ENCODE measurements at places on chromosomes 3 and 15.
A peak's percentile ranks its signal among the peaks of the same experiment; 100 is the strongest.

GRCh38 chr3:66342717-66343356 lies 122.0 kb downstream of the SLC25A26 start:
- no peak for DNase-seq

GRCh38 chr15:78234515-78235040 lies at the start of gene ACSBG1:
Gene ACSBG1, minus strand, starts transcription at chr15:78234565. Its CDS starts 64 bp downstream, at chr15:78234501.
- DNase-seq, result no peak

DNA sequence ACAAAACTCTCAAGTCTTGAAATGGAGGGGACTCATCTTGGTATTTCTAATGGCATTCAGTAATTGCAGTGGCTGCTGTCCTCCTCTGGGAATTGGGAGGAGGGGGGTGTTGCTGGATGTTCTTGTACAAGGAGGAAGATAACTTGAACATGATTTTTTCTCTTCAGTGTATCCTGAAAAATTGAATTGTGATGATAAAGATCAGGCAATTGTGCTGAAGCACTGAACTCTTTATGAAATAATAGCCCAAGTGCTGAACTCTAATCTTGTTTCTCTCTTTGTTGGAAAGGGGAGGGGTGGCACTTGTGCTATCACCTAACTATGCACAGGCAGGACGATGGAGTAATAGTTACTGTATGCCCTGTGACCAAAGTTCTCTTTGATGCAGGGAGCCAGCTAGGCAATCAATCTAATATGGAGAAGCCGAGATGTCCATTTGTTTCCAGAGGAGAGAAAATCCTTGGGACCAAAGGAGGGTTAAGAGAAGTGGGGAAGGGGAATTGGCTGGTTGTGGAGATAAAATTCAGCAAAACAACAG lies 68.1 kb upstream of the ATP2C1 start:
- no peak for DNase-seq

GRCh38 chr3:162170581-162170980 lies 674.0 kb downstream of the OTOL1 start:
- DNase-seq, result no peak

GRCh38 chr15:68415061-68415460 lies 16.9 kb downstream of the ITGA11 start:
- DNase-seq, result no peak

DNA sequence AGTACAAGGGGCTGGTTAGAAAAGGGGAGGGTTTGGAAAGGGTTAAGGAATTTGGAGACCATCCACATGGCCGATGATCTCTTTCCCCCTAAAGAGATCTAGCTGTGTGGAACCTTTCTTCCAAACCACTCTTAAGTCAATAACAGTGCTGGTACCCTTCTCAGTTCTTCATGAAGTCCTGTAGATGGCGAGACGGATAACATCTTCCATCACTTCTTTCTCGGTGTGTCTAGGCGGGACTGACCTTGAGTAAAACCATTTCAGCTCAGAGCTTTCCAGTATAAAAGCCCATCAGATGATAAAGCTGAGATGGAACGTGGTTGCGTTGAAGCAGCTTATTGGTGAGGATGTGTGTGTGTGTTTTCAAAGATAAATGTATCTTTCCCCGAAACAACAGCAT lies 151.5 kb upstream of the BHLHE40 start:
- no peak for DNase-seq

GRCh38 chr3:143971359-143972154 lies at the start of gene DIPK2A:
Gene DIPK2A, plus strand, starts transcription at chr3:143971823. Its CDS starts 510 bp downstream, at chr3:143972333.
- DNase-seq, result peak; percentile 92

DNA sequence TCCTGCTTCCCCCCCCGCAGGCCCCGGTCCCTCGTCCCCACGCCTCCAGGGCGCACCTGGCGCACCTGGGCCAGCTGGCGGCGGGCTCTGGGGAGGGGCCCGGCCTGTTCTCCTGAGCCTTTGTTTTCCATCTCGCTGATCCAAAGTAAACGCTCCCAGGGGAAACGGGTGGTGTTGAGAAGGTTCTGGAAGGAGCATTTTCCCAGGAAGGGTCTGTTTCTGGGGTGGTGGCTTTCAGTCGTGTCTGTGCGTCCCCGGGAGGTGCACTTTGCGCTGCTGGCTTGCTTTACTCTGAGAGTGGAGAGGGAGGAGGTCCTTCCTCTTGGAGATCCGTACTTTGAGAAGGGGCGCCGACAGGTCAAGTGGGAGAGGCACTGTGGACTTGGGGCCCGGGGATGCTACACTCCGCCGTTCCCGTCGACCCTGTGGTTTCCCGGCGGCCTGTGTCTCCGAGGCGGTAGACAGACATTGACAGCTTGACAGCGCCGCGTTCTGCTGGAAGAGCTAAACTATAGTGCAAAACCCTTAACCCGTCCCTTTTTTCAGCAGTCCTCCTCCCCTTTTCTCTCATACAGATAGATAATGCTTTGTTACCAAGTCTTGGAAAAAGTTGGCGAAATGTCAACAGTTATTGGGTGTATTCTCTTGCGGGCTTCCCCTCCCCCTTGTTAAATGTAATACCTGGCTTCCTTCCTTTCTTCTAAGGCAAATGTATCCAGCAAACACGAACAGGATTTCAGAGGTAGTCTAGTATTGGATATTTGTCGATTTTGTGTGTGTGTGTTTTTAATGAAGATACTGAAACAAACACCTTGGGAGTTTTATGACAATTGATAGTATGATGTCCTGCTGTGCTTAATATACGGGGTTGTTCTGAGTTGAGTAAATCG lies 6.5 kb downstream of the TPM1 start:
- DNase-seq, result no peak

- no peak for DNase-seq
Measured at GRCh38 chr3:26799679-26800317, 177.2 kb downstream of the LRRC3B start.

DNA sequence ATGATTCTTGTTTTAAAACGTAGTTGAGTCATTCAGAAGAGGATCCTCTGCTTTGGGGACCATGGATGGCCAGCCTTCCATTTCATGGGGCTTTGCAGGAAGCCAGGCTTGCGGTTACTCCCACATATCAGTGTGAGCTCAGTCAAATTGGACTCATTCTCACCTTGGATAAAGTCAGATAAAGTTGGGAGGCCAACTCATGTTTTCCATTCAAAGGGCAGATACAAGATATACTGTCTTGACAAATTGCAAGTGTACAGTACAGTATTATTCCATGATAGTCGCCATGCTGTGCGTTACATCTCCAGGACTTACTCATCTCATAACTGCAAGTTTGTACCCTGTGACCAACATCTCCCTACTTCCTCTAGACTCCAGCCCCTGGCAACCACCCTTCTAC lies 25.5 kb upstream of the B3GNT5 start:
- no peak for DNase-seq

DNA sequence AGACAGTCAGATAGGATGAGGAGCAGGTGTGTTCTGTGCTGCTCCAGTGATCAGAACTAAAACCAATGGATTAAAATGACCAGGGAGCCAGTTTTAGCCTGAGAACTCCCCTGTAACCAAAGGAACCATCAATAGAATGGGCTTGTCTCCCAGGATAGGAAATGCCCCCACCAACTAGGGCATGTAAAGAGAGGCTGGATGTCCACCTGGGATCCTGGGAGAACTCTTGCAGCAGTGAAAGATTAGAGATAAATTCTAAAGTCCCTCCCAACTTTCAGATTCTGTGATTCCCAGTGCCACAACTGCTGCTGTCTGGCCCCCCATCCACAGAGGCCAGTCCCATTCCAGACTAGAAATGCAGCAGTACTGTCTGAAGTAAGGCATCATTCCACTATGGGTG lies 33.8 kb downstream of the HDC start:
- no peak for DNase-seq

- DNase-seq, result no peak
Measured at GRCh38 chr3:64491843-64492242, 196.0 kb downstream of the ADAMTS9 start.

DNA sequence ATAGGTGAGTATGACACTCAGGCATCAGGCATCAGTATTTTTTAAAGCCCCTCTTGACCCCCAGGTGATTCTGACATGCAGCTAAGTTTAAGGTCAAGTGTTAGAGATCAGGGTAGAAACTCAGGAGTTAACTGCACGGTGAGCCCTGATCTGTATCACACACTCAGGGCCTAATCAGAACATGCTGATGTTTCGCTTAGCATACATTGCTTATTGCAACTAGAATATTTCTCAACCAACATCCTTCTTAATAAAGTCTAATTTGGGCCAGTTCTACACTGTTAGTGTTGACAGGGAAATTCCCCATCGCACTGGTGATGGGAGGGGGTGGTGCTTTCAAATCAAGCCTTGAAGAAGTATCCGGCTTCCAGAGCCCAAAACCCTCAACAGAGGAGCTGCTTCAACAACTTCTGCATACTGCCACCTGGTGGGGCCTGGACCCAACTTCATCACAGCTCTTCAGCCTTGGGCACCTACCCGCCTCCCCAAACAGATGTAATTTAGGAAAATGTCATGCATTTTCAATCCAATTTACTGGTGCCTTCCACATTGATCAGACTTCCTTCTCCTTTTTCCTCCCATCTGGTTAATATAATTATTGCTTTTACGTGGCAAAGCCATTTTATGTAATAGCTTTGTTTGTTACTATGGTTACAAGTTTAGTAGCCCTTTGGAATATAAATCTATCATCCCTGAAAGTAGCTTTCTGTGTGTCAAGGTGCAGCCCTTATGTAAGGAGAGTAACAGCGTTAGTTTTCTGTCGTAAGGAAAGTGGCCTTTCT lies 312.2 kb downstream of the RORA start:
- DNase-seq, result peak; percentile 79

- no peak for DNase-seq
Measured at GRCh38 chr3:60176614-60177013, 1074.6 kb downstream of the FHIT start.

DNA sequence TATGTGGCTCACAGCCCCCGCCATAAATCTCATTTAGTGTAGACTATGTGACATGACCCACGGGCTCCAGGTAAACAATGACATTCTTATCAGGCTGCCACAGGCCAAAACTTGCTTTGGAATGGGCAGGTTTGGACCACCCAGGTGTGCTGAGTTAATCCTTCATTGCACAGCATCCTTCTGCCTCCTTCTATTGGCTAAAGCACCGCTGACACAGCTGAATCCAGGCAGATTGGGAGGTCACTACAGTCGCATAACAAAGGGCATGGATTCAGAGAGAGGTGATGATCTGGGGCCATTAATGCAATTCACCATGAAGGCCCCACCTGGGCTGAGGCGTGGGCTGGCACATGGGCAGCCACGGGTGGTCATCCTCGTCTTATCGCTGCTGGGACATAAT lies 47.8 kb upstream of the GALNT15 start:
- no peak for DNase-seq

DNA sequence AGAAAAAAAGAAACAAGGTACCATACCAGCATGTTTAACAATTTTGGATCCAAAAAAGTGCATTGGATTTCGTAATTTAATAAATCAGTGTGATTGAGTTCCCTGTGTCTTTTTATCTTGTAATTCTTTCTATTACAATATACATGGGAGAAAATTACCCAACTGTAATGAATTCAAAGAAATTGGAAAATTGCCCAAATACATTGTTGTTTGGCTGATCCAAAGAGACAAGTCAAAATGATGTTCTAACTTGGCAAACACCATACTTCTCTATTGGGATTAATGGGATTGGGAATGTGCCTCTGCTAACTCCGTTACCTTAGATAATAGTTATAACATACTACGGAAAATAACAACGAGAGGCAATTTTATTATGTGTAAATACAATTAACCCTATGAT lies 1097.1 kb downstream of the ROBO1 start:
- DNase-seq, result no peak

DNA sequence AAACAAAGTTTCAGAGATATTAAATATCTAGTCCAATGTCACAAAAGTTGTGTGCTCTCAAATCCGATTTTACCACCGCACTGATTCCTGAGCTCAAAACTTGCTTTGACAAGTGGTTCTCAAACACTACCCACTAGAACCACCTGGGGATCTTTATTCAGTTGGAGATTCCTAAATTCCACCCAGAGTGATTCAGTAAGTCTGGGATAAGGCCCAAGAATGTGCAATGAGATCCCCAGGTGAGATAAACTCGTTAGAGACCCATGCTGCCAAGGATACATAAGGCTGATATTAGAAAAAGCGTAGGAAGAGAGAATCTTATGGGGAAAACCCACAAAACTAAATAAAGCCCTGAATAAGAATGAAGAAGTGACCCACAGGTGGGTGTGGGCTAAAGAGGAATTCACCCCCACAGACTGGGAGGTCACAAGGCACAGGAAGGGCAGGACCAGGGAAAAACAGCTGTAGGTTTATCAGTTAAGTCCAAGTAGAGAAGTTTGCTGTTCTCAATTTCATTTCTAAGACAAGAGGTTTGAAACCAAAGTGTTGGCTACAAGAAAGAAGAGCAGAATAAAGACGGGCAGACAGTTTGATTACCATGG lies 11.5 kb upstream of the RPS17 start:
- no peak for DNase-seq

DNA sequence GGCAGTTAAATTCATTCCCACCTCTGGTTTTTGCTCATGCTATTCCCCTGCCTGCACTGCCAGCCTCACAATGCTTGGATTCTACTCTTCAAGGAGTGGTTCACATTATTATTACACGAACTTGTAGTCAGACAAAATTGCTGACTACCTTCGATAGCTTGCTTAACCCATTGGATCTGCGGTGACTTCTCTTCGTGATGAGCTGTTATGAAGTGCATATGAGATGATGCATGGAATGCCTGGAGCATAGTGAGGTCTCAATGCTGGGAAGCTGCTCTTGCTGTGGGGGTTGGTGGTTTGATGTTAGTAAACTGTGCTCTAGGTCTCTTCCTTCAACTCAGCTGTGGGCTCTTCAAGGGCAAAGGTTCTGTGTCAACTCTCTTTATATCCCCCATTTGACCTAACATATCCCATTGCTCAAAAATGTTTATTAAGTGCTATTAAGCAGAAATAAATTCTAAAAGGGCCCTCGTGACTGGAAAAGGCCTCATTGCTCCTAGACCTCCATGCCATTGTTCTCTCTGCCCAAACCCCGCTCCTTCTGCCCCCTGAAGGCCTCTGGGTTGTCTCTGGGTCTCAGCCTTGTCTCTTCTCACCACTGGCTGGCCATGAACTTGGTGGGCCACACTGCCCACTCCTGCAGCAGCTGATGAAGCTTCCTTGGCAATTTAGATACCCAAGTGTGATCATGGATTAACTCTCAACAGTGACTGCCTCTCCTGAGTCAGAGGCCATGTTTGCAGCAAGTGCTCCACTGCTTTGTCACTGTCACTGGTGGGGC lies 4.5 kb upstream of the SLCO2A1 start:
- DNase-seq, result no peak

- DNase-seq, result no peak
Measured at GRCh38 chr15:41001524-41002214, 48.4 kb downstream of the CHAC1 start.

DNA sequence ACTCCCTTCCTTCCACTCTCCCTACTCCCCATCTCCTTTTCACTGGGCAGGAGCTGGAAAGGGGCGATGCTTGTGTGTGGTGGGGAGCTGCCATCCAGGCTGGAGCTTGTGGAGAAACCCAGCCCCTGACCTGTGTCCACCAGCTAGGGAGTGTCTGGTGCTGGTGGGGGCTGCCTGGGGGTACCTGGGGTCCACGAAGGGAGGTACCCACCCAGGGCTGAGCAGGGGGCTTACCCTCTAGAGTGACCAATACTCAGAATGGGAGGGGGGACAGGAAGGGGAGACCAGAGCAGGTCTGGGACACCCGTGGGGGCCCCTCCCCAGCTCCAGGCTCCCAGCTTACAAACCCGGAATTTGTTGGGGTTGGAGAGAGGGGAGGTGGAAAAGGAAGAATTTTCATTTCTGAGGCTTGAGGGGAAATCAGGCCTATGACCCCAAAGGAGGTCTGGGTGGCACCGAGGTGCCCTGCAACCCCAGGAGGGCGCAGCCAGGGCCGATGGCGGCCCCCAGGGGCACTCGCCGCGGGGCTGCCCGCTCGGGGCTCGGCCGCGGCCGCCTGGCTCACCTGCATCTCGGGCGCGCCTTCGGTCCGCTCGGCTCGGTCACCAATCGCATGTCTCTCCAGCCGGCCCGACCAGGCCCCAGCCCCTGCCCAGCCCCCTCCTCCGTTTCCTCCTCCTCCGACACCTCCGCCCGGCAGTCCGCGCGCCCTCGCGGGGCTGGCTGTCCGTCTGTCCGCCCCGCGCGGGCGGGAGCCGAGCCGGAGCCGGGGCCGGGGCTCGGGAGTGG lies 773 bp downstream of the LINGO1 start:
- DNase-seq, result no peak
